ENCODE measurements at places on chromosomes 6 and 20. TPM values are rescaled to one million over a fixed set of nuclear protein-coding genes. Genes with fewer than 3 reads are reported as not detected.

The C20orf204 gene
- total RNA-seq, result 3.0 TPM

DNA sequence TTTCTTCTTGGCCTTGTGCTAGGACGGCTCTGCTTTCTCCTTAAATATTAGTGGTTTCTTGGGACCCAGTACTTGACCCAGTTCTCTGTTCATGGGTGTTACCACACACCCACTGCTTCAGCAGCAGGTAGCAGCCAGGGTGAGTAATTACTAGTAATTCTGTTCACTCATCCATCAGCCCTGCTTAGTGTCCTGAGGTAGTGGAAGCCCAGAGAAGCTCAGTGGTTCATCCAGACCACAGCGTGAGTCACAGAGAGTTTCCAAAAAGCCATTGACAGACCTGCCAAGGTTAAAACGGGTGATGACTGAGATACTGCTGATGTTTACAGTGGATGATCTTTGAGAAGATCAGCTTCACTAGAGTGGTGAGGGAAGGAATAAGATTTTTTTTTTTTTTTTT lies 51.7 kb upstream of the HINT3 start:
- no peak for DNase-seq

DNA sequence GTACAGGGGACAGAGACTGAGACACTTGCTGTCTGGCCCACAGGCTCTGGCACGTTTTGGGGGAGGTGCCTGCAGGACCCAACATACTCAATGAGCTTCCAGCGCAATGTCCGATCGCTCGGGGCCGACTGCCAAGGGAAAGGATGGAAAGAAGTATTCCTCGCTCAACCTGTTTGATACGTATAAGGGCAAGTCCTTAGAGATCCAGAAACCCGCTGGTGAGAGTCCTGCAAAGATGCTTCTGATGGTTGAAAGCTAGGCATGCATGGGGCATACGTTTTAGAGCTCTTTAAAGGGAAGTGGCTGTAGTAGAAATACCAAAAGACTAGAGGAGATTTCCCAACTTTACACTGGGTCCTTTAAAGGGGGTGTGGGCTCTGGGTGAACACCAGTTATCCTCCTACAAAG lies 2.2 kb downstream of the PRRC2A start:
- DNase-seq, result no peak

GRCh38 chr6:132236281-132236680 lies 165.0 kb downstream of the MOXD1 start:
- no peak for DNase-seq

The CRYBG1 gene
- not detected for total RNA-seq

GRCh38 chr6:114714836-114715507 lies 372.1 kb upstream of the HS3ST5 start:
- no peak for DNase-seq

DNA sequence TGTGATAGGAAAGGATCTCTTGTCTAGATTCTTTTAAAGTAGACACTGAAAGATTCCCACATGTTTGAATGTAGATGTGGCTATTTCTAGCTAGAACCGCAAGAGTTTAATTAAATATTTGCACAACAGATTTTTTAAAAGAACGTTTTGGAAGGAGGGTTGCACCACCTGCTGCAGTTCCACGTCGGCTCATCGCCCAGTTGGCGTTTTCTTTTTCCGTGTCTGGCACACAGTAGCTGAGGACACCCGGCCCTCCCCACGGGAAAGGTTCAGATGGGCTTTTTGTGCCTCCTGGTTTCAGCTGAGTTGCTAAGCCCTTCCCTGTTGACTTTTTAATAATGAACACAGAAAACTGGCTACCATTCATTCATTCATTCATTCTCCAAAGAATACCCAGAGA lies 41.8 kb upstream of the DOK5 start:
- DNase-seq, result no peak

DNA sequence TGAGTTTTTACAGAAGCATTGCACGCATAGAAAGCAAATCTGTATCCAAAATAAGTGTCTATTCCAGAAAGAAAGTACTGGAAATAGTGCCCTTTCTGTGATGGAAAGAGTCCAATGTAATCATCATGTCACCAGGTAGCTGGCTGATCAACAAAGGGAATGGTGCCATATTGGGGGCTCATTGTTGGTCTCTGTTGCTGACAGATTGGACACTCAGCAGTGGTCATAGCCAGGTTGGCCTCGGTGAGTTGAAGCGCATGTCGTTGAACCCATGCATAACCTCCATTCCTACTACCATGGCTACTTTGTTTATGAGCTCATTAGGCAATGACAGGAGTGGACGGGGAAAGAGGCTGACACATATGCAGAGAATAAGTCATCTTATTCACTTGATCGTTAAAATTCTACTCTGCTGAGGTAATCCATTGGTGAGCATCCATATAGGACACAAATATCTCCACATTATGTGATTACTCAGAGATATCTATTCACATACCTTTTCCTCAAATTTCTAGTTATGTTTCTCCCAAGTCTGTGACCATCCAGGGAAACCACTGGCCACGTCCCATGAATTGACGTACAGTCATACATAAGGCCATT lies 560.5 kb downstream of the HAO1 start:
- no peak for DNase-seq

All from SJCRH30 (cell line).